ENCODE measurements at places on chromosomes 1 and 21. TPM values are rescaled to one million over a fixed set of nuclear protein-coding genes. Genes with fewer than 3 reads are reported as not detected.

DNA sequence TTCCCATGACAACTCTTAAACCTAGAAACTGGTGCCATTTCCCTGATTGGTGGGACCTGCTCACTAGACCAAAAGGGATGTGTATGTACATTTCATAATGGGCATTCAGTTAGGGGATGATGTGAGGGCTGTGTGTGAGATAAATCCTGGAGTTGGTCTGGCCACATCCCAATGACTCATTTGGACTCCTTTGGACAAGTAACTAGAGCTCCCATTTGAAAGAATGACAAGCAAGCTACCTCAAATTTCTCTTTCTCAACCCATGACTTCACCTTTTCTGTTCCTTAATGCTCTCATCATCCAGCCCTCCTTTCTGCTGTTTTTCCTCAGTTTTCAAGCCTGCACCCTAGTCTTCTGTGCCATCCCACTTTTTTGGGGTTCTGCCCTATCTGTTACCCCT lies 27.9 kb downstream of the EBNA1BP2 start:
- no peak for DNase-seq

SASS6 gene
- total RNA-seq, result 7.1 TPM

TMIGD3 gene
- total RNA-seq, result 0.21 TPM

GRCh38 chr1:230570724-230571360 lies 71.4 kb upstream of the COG2 start:
- no peak for DNase-seq

CFAP74 gene
- not detected for total RNA-seq

GRCh38 chr21:44425895-44426662 lies 29.2 kb upstream of the LRRC3 start:
- no peak for DNase-seq

UBASH3A gene
- total RNA-seq, result not detected

GRCh38 chr1:247400685-247401084 lies 15.3 kb upstream of the NLRP3 start:
- DNase-seq, result no peak

DNA sequence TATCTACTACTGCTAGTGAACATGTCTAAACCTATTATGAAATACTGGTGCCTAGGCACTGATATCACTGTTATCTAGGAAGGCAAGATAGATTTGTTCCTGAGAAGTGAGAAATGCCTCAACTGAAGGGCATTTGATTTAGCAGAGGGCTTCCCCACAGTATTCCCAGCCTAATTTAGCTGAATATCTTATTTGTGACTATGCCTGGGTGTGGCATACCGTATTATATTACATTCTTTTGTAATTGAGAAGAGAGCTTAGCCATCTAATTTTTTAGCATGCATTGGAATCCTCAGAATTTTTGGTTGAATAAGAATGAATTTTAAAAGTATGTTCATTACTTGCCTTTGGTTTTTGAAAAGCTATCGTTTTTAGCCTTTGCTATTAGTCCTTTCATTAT lies 99.1 kb downstream of the ZP4 start:
- no peak for DNase-seq

SYCP1 gene
- total RNA-seq, result not detected

- no peak for DNase-seq
These were observed 502.9 kb upstream of the ZRANB2 start for GRCh38 chr1:71583756-71584155.

- DNase-seq, result no peak
These were observed 158.1 kb upstream of the POU3F1 start for GRCh38 chr1:38204698-38205097.

- DNase-seq, result no peak
These were observed 109.8 kb downstream of the PBX1 start for GRCh38 chr1:164668491-164669400.

DNA sequence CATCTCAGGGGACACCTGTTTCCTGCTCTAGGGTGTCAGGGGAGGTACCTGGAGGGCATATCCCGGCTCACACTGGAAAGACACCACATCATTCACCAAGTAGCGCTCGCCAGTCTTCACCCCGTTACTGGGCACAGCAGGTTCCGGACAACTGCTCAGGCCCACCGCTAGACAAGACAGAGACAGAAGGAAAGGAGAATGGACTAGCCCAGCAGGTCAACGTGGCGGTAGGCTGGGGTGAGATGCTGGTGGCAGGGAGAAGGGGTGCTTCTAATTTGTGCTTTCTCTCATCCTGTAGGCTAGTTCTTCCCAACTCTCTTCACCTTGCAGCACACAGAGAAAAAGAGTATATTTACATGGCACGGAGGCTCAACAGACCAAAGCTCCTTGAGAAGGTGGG lies 145.0 kb downstream of the ZSCAN20 start:
- no peak for DNase-seq

DNA sequence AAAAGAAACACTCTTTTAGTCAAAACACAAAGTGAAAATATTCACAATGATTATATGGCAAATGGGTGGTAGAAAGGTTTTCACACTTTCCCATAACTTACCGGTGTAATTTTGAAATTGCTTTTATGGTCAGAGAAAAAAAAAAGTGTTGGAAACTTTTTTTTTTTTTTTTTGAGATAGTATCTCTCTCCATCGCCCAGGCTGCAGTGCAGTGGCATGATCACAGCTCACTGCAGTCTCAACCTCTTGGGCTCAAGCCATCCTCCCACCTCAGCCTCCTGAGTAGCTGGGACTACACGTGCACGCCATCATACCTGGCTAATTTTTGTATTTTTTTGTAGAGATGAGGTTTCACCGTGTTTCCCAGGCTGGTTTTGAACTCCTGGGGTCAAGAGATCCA lies 3.3 kb downstream of the IFNGR2 start:
- DNase-seq, result no peak

DNA sequence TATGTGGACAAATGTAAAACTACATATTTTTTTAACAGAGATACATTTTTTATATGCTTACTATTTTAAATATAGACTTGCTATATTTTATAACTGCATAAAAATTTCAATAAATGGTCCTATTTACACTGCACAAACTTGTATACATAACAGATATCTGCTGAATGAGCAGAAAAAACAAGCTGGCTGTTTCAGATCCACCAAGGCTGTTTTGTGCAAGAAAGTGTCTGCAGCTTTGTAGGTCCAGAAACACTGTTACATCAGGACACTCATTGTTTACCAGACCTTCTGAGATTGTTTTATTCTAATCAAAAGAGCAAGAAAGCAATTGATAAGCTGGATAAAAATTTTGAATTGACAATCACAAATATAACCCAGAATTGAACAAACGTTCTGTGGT lies 99.3 kb downstream of the NCAM2 start:
- no peak for DNase-seq

NR0B2 gene
- not detected for total RNA-seq

DNA sequence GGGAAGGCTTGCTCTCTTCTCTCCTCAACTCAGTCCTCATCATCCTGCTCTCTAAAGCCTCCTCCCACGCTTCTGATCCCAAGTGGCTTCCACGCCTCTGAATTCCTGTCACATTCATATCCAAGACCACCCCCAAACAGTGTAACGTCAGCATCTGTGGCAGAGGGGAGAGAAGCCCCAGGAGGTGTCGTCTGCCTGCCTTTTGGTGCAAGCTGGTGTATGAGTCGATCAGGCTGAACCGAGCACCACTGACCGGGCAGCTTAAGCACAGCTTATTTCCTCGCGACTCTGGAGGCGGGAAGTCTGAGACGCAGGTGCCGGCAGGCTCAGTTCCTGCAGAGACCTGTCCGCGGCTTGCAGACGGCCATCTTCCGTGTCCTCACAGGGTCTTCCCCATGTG lies 123.8 kb upstream of the RAB4A start:
- no peak for DNase-seq

GRCh38 chr1:21149855-21150432 lies 26.8 kb downstream of the EIF4G3 start:
- peak; percentile 0 for DNase-seq

DNA sequence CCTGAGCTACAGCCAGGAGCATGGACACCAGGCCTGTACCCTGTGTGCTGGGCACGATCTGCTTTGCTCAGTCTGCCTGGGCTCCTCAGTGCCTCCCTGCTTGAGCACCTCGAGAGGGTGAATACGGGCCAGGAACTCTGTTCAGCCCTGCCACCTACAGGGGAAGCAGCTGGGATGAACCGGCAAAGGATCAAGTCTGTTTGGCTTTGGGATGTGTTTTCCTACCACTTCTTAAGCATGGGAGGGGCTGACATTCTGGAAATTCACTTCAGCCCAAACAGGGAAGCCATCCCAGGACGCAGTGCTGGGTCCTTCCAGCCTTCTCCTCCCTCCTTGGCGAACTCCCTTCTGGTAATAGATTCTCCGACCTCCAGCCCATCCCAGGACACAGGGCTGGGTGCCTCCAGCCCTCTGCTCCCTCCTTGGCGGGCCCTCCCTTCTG lies 55.8 kb upstream of the SELENON start:
- peak; percentile 76 for DNase-seq

DNA sequence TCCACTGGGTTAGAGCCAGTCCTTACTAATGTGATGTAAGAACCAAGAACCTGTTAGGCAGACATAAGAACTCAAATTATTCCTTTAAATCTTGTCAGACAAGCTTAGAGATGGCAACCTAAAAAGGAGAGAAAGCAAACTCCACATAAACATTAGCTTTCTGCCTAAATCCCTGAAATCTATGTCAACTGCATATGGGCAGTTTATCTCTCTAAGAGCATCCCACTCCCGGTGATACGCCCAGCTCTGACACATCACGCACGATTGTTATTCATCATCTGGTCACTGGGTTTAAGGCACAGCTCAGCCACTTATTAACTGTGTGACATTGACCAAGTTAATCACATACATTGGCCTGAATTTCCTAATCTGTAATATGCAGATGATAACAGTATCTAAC lies 323.7 kb downstream of the HHIPL2 start:
- no peak for DNase-seq

- no peak for DNase-seq
These were observed 576.1 kb upstream of the PTBP2 start for GRCh38 chr1:96145492-96145891.

- no peak for DNase-seq
These were observed 140.5 kb downstream of the LIPI start for GRCh38 chr21:14070049-14070893.

- no peak for DNase-seq
These were observed 118.3 kb upstream of the COL6A1 start for GRCh38 chr21:45863267-45863666.

DNA sequence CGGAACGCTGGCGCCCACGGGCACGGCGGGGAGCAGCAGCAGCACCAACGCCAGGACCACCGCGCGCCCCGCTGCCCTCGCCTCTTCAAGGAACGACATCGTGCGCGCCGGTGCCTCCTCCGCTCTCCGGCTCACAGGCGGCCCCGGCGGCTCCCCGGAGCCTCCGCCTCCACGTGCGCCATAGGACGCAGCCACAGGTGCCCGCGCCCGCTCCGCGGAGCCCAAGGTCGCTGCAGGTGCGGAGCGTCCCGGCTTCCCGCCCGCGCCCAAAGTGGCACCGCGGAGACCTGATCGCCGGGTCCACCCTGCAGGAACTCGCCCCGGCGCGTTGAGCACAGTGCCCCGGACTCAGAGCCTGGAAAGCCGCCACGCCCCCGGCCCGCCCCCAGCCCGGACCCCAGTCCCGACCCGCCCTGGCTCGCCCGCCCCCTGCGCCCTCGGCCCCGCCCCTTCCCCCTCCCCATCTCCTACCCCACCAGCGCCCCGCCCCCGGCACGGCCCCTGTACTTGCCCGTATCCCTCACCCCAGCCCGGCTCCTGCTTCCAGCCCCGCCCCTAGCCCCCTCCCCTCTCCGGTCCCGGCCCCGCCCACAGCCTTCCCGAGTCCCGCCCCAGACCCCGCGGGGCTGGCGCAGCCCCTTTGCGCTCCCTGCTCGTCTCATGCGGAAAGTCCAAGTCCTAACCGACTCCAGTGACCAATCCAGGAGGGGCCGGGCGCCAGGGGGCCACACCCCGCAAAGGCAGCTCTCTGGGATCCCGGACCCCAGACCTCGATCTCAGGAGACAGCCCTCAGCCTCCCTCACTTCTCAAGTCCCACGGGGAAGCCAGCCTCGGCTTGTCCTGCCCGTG lies at the start of gene MEGF6:
TSS of gene MEGF6 (minus strand) at position 339 of the 850 bp plus-strand sequence. CDS start at position 99, 240 bp downstream.
- DNase-seq, result peak; percentile 53

DNA sequence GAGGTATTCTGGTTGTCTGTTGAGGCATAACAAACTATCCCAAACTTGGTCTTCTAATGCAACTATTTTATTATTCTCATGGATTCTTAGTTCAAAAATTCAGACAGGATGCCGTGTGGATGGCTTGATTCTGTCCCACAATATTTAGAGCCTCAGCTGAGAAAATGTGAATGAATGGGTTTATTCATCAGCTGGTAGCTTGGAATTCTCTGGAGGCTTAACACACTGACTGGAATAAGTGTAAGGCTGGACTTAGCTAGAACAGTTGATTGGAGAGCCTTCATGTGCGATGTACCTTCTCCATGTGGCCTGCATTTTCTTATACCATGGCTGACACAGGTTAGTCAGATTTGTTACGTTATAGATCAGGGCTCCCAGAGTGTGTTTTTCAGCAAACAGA lies 30.8 kb downstream of the TNNI3K start:
- DNase-seq, result peak; percentile 83

DNA sequence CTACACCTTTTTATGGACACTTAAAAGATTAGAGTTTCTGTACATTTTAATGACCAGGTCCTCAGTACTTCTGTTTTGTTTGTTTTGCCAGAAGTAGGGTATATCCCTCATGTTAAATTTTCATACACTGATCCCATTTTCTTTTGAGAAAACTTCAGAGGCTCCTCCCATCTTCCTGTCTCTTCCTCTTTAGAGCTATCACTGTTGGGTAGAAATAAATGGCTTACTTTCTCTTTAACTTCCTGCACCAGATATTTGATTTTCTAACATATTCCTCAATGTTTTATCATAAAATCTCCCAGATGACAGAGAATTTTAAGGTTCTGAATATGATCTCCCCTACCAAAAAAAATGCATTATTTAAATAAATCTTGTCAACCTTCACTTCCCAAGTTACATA lies 23.4 kb downstream of the VAV3 start:
- DNase-seq, result no peak

- DNase-seq, result no peak
These were observed 23.4 kb upstream of the PTP4A2 start for GRCh38 chr1:31961536-31961935.

GRCh38 chr1:229661022-229661877 lies 35.2 kb downstream of the URB2 start:
- peak; percentile 82 for DNase-seq

- DNase-seq, result no peak
These were observed 3.2 kb upstream of the LEMD1 start for GRCh38 chr1:205424901-205425600.

GRCh38 chr1:10818262-10819197 lies 22.1 kb upstream of the CASZ1 start:
- DNase-seq, result no peak

GRCh38 chr21:26072666-26073615 lies 97.6 kb downstream of the APP start:
- DNase-seq, result no peak

Data from SK-MEL-5 (cell line).